Inflammatory macrophage treated with lipopolysaccharide for 1 hour (primary cell): ENCODE measurements at places on chromosomes 1 and 21.

DNA sequence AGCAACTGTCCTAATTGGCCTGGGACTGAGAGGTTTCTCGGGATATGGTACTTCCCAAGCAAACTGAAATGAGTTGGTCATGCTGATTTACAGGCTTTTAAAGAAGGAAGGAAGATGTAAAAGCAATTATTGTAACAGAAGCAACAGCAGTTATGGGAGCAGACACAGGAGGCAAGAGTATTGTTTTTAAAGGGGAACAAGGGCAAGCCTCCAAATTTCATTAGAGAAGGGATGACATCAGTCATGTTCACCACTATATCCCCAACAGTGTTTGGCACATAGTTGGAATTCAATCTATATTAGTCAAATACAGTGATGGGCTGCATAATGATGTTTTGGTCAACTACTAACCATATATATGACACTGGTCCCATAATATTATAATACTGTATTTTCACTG, 46.0 kb upstream of the JUN start:
- no peak for DNase-seq

DNA sequence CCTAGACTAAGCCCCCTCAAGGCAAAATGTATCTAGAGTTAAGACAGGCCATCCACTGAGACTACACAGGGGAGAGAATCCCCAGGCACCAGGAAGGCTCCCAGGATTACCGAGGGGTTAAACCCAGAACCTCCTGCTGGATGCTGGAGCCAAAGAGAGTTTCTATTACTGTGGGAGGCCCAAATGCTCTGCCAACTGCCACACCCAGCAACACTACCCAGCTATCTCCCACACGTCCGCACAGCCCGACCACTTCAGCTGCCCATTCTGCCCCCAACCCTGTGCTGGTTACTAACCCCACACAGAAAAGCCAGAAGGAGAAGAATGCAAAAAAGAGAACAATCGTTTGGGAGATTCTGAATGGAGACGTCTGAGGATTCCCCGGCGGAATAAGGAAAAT, 63.6 kb downstream of the CD46 start:
- no peak for DNase-seq

DNA sequence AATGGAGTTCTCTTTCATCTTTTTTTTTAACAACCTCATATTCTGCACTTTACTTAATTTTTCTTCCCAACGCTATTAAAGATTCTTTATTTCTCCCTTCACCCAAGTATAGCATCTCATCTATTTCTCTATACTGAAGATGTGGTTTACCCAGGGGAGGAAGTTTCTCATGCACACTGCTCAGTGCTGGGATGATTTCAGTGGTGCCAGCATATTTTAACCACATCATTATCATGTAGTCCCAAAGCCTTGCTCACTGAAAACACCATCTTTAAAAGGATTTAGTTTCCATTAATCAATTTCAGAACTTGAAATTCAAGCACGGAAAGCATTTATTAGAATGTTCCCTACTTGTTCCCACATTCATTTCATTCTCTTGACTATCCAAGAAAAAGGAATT, 725.7 kb downstream of the USP25 start:
- no peak for DNase-seq

DNA sequence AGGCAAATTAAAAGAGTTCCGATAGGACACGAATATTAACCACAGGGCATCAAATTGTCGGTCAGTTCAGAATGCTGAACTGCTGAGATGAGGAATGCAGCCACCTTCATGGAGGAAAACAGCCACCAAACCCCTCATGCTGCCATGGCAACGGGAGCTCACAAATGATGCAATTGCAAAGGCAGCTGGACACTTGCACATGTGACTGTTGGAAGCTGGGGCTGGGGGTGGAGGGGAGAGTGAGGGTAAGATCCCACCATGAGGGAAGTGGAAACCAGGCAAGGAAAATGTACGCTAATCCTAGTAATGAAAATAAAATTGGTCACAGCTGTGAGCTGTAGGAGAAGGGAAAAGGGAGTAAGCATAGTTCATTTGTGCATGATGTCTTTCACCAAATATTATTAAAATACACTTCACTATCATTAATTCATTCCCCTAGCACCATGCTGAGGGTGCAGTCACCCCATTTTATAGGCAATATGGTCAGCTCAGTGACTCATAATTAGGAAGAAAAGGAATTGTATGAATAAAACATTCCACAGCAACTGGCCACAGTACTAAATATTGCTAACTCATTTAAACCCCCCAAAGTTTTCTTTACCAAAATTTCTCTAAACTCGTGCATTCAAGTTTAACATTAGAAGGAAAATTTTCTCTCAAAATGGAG, 15.3 kb downstream of the BECN2 start:
- no peak for DNase-seq

- DNase-seq, result no peak
Observed at GRCh38 chr21:35222021-35222420, 172.9 kb upstream of the RUNX1 start.
